Activated CD8-positive, alpha-beta memory T cell treated with anti-CD3 and anti-CD28 coated beads for 48 hours (primary cell): ENCODE measurements at places on chromosomes 2 and 18.
A peak's percentile ranks its signal among the peaks of the same experiment; 100 is the strongest.

DNA sequence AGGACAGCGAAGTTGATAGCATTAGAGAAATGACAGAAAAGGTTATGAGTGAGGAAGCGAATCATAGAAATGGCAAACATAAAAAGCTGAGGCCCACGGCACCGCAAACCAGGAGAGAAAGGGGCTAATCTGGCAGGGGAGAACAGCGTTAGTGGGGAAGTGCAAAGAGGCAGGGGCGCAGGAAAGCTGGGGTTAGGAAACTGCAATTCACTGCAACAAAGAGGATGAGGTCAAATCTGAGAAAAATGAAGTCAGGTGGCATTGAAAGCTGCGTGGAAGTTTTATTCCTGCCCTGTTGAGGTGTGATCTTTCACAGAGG lies 653 bp upstream of the ABI2 start:
- no peak for DNase-seq

GRCh38 chr2:21819454-21819853 lies 695.7 kb downstream of the TDRD15 start:
- no peak for DNase-seq

- no peak for DNase-seq
These were observed 82.9 kb downstream of the PLB1 start for GRCh38 chr2:28578774-28579173.

DNA sequence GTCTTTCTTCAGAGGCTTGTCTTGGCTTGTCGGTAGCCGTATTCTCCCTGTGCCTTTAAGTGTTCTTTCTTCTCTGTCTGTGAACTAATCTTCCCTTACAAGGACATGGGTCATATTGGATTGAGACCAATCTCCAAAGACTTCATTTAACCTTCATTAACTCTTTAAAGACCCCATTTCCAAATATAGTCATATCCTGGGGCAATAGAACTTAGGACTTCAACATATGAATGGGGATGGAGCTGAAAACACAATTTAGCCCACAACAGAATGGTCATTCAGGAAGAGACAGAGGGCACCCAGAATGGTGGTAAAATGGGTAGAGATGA lies 82.1 kb upstream of the TANK start:
- no peak for DNase-seq

- DNase-seq, result peak; percentile 31
These were observed 172 bp downstream of the PRKD3 start for GRCh38 chr2:37324536-37324785.
